GM20000 (cell line): ENCODE measurements at places on chromosomes 4 and X.
A peak's percentile ranks its signal among the peaks of the same experiment; 100 is the strongest.

DNA sequence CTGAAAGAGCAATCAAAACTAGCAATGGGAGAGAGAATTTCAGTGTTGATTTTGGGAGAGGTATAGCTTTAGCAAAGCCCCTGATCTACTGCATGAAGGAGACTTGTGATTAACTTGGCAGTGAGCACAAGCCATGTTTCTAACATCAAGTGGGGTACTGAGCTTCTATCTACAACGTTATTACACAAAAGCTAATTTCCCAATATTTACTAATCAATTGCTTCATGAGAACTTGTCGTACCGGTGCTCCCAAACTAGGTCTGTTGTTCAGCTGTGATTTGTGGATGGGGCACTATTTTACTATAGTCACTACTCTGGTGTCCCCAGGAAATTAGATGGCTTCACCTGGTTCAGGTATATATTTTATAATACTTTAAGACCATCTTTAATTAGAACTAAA, 16.2 kb downstream of the ANK2 start:
- DNase-seq = no peak

DNA sequence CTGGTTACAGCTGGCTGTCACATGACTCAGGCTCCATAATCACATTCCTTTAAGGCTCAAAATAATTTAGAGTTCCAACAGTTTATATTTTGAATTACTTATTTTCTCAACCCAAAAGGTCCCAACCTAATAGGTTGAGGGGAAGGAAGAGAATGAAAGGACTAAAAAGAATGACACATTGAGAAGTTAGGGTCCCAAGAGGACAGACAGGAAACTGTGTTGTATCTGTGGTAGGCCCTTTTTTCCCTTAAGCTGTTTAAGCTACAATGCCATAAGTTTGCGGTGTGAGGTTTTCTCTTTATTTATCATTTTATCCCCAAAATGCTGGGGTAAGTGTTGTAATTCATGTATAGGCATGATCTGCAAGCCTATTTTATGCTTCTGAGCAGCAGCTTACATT, 290.2 kb downstream of the ZNF674 start:
- DNase-seq = no peak

DNA sequence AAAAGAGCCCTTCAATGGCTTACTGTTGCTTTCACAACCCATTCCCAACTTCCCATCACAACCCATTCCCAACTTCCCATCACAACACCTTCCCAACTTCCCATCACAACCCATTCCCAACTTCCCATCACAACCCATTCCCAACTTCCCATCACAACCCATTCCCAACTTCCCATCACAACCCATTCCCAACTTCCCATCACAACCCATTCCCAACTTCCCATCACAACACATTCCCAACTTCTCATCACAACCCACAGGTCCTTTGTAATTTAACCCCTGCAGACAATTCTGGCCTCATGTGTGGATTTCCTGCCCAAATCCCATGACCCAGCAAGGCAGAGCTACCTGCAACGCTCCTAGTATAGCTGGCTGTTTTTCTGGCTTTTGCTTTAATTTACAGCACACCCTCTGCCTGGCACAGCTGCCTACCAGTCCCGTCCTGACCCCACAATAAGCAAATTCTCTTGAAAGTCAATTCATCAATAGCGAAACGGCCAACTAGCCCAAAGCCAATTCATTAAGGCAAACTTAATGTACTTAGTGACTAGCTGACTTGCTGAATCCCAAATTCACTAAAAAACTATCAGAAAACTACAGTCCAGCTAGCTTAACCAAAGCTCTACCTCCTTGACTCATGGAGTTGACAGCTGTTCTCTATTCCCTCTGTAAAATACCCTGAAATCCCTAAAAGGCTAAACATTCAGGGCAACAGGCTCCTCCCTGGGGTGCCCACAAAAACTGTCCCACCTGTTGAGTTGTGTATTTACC, 75.6 kb downstream of the AFAP1 start:
- peak; percentile 25 for DNase-seq

GRCh38 chrX:38558686-38559085, 2.7 kb upstream of the TSPAN7 start:
- no peak for DNase-seq

GRCh38 chr4:80027611-80028010, 45.4 kb downstream of the ANTXR2 start:
- DNase-seq = no peak

- no peak for DNase-seq
These were observed 283.8 kb downstream of the IQCM start for GRCh38 chr4:149531861-149532260.

GRCh38 chr4:81565142-81565870, 93.6 kb upstream of the RASGEF1B start:
- DNase-seq = no peak

GRCh38 chrX:39766085-39766726, 331.6 kb downstream of the BCOR start:
- no peak for DNase-seq

DNA sequence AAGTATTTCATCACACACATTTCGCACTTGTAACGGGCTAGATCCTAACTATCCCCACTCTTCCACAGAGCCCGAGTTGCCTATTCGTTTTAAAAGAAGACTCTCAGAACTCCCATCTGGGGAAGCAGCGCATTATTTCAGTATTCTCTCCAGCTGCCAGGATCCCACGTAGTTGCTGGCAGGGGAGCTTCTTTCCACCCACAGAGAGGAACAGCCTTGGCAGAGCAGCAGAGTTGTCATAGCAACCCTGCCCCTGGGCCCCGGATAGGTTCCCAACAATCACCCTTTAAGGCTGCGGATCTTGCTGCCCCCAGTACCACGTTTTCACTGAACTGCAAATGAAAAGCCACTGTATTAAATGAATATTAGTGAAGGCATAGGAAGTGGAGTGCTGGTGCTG, 106.7 kb downstream of the GPM6A start:
- DNase-seq = no peak

DNA sequence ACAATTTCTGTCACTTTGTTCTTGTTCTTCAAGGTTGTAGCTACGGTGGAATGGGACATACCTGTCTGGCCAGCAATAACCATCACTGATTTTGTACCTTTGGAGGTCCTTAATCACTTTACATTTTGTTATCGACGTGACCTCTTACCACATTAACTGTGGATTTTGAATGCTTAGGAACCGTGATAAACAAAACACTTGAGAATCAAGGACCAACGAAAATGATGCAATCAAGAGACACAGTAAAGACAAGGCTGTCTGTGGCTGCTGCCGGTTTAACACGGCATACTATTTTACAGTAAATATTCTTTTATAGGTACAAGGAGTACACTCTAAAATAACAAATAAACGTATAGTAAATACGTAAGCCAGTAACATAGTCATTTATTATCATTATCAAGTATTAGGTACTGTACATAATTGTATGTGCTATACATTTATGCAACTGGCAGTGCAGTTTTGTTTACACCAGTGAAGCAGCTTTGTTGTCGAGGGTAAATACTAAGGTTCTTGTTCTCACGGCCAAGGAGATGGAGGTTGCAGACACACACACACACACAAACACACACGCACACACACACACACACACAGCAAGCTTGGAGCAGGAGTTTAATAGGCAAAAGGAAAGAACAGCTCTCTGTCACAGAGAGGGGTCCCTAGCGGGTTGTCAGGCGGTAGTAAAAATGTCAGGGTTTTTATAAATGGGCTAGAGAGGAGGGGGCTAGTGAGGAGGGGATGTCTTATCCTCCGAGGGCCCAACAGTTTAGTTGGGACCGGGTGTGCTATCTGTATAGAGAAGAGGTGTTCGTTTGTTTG, 194.7 kb upstream of the CXorf51B start:
- DNase-seq = no peak

DNA sequence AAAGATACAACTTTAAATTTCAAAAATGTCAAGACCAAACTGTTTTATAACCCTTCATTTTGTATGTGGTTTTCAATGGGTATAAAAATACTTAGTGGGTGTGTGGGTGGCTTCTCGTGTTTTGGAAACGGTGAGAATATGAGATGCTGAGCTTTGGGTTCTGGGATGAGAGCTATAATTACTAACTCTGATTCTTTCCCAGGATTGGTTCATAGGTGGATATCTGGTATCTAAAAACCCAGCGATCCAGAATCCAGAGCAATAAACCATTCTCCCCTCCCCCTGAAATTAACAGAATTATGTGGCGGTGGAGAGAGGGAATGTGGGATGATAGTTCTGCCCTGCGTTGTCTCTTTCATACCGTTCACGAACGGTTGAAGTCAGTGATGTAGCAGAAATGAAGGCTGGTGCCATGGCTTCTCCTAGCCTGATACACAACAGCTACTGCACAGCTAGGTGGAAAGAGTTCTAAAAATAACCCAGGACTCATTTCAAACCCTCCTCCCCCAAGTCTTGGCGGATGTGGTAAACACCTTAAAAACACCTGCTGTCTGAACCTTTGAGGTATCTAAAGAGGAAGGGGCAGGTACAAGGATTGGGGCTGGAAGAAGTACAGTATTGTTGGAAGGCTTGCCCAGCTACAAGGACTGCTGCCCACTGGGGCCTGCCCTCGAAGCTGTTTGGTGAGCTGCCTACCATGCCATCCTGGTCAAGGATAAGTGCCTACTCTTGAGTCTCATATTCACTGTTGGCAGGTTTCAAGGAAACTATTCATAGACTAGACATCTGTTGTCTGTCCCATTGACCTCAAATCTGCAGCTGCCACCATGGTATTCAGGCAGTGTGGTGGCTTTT, 44.5 kb downstream of the SEPTIN11 start:
- DNase-seq = peak; percentile 56

GRCh38 chr4:6819295-6819694, 36.8 kb downstream of the KIAA0232 start:
- no peak for DNase-seq

DNA sequence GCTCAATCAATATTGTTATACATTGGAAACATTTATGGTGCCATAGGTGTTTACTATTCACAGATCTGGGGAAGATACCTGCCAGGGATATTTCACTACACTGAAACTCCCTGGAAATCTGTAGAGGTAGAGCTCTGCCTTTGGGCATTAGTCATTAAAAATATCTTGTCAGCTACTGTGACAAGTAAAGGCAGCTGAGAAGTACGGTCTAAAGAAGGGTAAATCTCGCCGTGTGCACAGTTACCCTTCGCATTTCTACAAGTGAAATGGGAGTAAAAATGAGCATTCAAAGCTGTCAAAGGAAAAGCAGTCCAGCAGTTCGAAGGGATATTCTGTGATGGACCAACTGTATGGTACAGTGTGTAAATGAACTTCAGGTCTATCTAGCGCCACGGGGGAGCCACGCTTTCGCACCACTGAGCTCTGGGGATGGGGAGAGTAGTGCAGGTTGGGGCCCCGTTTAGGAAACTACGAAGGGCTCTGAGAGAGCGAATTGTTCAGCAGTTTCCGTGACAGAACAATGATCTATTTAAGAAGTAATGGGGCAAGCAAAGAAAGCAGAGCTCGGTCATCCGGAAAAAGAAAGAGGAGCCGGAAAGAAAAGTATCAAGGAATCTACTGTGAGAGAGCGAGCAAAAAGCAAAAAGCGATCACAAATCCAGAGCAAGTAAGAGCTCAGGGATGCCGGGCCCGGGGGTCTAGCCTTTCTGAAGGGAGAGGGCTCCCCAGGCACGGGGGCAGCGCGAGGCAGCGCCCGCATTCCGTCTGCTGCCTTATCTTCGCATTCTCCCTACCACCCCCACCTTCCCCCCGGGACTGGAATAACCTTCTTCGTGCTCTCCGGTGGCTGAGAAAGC, 646 bp downstream of the TIGD4 start:
- DNase-seq = peak; percentile 34

- no peak for DNase-seq
These were observed 120.2 kb upstream of the GPRIN3 start for GRCh38 chr4:89427782-89428181.

- peak; percentile 9 for DNase-seq
These were observed 76.9 kb downstream of the RRAGB start for GRCh38 chrX:55794405-55794804.

- DNase-seq = no peak
These were observed 22.3 kb downstream of the SLC34A2 start for GRCh38 chr4:25677943-25678342.

DNA sequence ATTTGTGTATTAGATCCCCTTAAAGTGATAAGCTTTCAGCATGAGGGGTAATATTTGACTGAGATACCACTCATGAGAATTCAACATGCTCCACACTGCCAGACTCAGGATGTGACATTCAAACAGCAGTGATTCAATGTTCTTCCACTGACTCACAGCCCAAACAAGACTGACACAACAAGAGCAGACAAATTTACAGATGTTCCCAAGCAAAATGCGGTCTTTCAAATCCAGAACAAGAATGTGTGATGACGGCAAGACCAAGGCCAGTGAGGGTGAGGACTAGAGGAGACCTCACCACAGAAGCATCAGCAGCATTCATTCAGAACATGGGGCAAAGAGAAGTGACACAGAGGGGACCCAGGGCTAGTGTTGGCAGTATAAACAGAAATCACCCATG, 99.3 kb upstream of the GRIA3 start:
- DNase-seq = no peak

- peak; percentile 17 for DNase-seq
These were observed 60.8 kb downstream of the ZNF732 start for GRCh38 chr4:244471-244870.

- no peak for DNase-seq
These were observed 22.5 kb downstream of the PTTG2 start for GRCh38 chr4:37982736-37983135.

DNA sequence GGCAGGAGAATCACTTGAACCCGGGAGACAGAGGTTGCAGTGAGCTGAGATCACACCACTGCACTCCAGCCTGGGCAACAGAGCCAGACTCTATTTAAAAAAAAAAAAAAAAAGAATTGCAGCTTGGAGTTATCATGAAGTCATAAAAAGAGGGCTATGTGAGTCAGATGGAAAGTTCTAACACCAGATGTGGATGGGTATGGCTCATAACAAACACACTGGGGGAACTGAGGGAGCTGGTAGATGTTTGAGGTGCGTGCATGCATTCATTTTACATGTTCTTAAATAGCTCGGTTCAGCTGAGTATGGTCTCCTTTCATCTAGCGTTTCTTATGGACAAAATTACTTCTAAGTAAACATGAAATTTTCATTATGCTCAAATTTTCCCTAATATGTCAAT, 11.7 kb downstream of the TRMT2B start:
- no peak for DNase-seq

DNA sequence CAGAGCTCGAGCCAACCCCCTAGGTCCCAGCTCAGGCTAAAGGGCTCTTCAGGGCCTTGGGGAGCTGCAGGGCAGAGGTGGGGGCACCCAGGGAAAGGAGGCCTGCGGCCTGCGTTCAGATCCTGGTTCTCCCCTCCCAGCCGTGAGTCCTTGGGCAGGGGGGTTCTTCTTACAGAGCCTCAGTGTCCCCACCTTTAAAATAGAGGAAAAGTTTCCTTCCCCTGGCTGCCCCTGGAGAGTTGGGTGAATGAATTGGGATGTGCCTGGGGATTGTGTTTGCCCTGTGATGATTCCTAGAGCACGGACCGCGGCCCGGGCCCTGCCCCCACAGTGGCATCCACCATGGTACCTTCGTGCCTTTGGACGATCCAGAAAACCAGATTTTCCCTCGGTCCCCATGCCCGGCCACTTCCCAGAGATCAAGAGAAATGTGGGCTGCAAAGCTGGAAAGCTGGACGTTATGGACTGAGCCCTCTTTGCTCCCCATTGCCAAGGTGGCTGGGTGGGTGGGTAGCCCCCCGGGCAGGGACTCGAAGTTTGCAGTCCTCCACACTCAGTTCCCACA, 11.4 kb downstream of the HTRA3 start:
- no peak for DNase-seq

GRCh38 chrX:68114573-68115129, 318.6 kb downstream of the OPHN1 start:
- no peak for DNase-seq
